ENCODE measurements at places on chromosomes 3 and 15. TPM values are rescaled to one million over a fixed set of nuclear protein-coding genes. Genes with fewer than 3 reads are reported as not detected.

DNA sequence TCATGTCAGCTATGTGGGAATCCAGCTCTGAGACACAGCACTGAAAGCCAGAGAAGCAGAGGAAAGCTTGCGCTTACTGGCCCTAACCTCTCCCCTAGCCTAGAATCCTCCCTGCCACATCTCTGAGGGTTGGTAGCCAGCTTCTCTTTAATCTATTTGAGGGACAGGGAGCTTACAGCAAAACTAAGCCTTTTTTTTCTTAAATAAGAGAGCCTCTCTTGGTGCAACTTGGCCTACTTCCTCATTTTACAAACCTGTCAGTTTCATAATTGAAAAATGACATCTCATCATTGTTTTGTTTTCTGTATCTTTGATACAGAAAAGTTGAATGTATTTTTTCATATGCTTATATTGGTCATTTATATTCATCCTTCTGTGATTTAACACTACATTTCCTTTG lies 193.9 kb downstream of the ZNF621 start:
- DNase-seq, result no peak

- no peak for DNase-seq
These were observed 135.1 kb upstream of the STRIT1 start for GRCh38 chr3:155428563-155428962.

DNA sequence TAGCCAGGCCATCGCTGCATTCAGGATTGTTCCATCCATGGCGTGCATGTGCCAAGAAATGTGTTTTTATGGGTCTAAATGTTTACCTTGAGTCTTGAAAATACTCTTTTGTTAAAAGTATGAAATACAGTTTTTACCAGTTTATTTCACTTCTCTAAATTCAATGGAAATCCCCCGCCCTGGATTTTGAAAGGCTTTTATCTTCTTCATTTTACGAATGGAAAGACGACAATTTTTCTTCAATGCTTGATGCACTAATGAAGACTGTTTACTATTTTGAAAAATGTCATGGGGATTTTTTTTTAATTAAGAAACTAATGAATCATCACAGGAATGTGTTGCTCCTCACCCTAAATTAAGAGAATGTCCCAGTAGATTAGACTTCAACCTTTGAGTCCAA lies 83.5 kb downstream of the FAM81A start:
- DNase-seq, result no peak

DNA sequence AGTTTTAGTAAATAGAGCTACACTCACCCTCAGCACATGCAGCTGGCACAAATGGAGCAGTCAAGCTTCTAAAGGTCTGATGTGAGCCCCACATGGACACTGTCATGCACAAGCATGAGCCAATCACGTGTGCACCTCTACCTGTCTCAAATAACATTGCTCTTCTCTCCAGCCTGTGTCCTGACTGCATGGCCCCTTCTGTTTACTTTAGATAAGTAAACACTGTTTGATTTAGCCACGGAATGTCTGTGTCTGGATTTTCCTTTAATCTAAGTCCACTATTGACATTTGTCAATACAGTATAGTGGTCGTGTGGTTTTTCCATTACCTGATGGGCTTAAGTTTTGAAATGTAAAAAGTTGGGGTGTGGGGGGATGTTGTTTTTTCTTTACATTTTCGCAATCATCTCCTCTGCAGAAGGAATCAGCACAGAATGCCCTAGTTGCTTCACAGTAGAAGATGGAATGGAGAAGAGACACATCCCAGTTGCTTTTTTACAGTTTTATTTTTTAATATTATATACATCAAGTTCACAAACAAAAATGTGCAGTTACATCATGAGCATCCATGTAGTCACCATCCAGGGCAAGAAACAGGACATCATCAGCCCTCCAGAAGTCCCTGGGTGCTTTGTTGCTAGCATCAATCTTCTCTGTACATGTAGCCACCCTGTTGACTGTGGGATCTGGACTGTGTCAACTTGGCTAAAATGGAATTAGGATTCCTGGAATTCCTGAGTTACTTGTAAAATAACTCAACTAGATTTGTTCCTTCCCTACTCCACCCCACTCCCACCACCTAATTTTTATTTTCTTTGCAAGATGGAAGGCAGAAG lies 146.1 kb downstream of the UACA start:
- no peak for DNase-seq

GHSR gene
- not detected for total RNA-seq

A4GNT gene
- total RNA-seq, result not detected

LYZL4 gene
- not detected for total RNA-seq

CHRNA5 gene
- total RNA-seq, result 0.71 TPM

HCN4 gene
- total RNA-seq, result not detected
